ENCODE measurements at places on chromosomes 3 and 15.

- DNase-seq = no peak
These were observed 7.8 kb downstream of the SCAMP2 start for GRCh38 chr15:74865316-74865715.

DNA sequence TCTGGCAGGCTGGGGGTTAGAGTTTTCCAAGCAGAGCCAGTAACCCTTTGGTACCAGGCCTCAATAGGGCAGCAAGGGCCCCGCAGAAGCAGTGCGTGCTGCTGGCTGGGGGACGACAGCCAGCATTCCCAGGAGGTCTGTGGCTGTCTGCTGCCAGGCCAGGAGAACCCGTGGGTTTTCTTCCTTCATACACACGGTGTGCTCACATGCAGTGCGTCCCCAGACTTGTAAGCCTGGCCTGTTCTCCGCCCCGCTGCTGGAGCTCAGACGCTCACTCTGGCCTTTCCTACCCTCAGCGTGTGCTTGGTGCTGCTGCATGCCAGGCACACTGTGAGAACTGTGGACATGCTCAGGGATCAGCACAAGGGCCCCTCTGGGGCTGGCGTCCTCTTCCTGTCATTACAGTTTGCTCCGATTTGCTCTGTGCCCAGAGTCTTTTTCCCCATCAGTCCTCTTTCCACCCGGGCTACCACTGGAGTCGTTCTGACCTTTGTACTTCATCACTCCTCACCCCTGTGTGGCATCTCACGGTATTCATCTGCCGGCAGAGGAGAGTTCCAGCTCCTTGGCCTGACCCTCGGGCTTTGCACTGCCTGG, 149.5 kb downstream of the DNAJB8 start:
- no peak for DNase-seq

DNA sequence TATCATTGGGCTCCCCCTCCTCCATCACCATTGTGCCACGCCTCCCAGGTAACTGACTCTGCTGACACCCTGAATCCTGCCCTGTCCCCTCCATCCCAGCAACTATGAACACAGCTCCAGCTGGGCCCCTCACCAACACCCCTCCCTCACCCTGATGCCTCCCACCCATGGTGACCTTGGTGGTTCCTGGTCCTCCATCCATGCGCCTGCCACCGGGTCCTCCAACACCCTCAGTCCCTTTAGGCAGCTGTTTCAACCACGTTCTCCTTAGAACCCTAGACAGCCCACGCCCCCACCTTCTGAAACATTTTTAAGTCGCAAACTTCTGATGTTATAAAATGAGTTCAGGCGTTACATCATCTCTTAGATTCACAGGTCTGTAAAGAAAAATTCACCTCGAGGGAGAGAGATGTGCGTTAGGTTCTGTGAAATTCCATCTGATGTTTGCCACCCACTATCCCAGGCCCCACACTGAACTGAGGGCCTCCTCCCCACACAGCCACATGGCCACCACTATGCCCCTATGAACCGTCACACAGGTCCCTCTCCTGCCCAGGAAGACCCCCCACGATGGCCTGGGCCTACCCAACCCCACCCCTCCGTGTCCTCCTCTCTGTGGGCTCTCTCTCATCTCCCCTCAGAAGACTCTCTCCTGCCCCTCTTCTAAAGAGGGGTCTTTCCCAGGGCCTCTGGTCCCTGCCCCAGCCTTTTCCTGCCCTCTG, 29.8 kb downstream of the PCSK6 start:
- no peak for DNase-seq

DNA sequence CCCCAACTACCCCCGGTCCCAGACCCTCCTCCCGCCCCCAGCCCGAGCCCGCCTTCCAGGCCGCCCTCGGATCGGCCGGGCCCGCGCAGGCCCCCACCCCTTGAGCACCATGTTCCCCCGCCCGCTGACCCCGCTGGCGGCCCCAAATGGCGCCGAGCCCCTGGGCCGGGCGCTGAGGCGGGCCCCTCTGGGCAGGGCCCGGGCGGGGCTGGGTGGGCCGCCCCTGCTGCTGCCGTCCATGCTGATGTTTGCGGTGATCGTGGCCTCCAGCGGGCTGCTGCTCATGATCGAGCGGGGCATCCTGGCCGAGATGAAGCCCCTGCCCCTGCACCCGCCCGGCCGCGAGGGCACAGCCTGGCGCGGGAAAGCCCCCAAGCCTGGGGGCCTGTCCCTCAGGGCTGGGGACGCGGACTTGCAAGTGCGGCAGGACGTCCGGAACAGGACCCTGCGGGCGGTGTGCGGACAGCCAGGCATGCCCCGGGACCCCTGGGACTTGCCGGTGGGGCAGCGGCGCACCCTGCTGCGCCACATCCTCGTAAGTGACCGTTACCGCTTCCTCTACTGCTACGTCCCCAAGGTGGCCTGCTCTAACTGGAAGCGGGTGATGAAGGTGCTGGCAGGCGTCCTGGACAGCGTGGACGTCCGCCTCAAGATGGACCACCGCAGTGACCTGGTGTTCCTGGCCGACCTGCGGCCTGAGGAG, 472 bp downstream of the CHST14 start:
- DNase-seq = no peak

DNA sequence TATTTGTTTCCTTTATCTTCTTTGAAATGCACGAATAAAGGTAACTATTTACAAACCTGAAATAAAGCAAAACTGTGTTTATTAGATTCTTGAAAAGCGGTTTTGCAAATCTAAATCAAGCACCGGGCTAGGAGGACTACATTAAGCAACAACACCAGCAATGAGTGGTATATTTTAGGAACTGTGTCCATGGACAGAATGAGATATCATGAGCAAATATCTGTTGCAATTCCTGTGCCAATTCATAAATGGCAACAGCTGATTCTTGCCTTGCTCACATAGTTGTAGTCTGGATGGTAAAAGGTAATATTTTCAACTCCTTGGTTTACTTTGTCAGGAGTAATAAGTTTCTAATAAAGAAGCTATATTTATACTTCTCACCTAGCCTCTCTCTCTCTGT, 403.3 kb downstream of the LPP start:
- peak; percentile 56 for DNase-seq

DNA sequence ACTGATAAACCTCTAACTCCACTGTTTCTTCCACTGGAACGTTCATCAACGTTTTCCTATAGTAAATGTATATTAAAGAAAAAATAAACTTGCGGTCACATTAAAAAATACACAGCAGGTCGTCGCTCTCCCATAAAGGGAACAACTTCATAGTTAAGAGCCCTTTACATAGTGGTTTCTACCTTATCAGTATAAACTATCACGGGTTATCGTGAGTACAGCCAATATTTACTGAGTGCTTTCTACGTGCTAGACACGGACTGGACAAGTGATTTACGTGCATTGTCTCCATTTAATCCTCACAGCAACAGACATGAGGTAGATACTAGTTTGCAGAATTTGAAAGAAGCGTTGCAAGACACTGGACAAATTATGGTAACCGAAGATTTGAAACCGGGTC, 964 bp upstream of the TASOR start:
- no peak for DNase-seq

GRCh38 chr15:73884159-73884558, 10.8 kb downstream of the TBC1D21 start:
- DNase-seq = no peak

GRCh38 chr15:51184627-51185026, 89.9 kb upstream of the TNFAIP8L3 start:
- no peak for DNase-seq

DNA sequence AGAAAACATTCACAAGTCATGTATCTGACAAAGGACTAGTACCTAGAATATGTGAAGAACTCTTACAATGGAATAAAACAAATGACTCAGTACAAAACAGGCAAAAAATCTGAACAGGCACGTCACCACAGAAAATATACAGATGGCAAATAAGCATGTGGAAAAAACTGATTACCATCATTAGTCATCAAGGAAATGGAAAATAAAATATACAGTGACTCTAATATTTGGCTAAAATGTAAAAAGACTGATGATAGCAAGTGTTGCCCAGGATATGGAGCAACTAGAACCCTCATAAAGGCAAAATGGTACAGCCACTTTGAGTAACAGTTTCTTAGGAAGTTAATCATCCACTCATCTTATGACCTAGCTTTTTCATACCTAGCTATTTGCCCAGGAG, 95.8 kb upstream of the ABHD17C start:
- DNase-seq = no peak

GRCh38 chr15:91609231-91609630, 244.3 kb upstream of the SLCO3A1 start:
- DNase-seq = no peak

DNA sequence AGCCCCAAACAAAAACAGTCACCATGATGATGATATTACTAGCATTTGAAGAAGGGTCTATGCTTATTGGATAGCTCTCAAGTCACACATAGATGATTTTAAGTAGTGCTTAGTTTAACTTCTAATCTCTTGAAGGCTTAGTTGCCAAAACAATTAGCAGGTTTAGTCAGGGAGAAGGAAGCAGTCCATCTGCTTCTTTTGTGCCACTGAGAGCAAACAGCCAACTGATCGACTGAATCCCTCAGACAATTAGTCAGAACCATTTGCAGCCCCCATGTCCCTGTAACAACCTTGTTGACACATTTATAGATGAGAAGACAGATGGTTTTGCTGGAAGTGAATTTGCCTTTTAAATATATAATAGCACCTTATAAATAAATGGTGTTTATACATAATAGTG, 585.1 kb upstream of the SUCLG2 start:
- no peak for DNase-seq

- peak; percentile 89 for DNase-seq
These were observed 36.5 kb upstream of the RAB11A start for GRCh38 chr15:65832549-65833364.

GRCh38 chr3:116148881-116149851, 296.1 kb downstream of the LSAMP start:
- no peak for DNase-seq
